ENCODE measurements at places on chromosomes 16 and 17.

- no peak for DNase-seq
These were observed 26.4 kb upstream of the LONP2 start for GRCh38 chr16:48217708-48218107.

- no peak for DNase-seq
These were observed 74.3 kb downstream of the TEX14 start for GRCh38 chr17:58617563-58617962.

- DNase-seq = no peak
These were observed 362.1 kb upstream of the CCL2 start for GRCh38 chr17:33892717-33893591.

DNA sequence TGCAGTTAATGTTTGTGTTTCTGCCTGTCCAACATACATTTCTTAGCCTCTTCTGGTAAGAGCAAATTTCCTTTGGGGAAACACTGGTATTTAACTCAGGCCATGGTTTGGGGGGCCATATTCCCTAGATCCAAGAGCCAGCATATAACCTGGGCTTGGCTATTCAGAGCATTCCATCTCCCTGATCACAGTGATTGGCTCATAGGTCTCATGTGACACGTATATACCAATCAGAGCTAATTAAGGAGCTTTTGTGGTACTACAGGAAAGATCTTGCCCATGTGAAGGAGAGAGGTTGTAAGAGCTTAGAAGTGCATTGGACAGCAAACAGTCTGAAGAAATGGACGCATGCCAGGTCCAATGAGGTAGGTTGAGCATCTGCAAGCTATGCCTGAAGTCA lies 33.4 kb upstream of the GPR139 start:
- DNase-seq = no peak

DNA sequence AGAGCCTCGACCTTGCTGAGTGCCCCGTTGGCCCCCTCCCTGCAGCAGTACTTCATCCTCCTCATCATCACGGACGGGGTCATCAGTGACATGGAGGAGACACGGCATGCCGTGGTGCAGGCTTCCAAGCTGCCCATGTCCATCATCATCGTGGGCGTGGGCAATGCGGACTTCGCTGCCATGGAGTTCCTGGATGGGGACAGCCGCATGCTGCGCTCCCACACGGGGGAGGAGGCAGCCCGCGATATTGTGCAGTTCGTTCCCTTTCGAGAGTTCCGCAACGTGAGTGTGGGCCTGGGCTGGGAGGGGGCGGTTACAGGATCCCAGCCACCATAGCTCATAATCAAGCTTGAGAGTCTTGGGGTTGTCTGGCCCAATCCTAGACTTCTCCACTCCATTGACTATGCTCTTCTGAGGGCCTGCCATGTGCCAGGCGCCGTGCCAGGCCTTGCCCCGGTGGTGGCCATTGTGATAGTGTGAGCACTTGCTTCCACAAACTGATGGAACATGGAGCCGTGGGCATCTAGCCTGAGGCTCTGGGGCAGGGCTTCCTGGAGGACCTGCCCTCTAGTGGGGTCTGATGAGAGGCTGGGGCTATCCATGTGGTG lies 39.7 kb downstream of the PSME3IP1 start:
- DNase-seq = no peak

DNA sequence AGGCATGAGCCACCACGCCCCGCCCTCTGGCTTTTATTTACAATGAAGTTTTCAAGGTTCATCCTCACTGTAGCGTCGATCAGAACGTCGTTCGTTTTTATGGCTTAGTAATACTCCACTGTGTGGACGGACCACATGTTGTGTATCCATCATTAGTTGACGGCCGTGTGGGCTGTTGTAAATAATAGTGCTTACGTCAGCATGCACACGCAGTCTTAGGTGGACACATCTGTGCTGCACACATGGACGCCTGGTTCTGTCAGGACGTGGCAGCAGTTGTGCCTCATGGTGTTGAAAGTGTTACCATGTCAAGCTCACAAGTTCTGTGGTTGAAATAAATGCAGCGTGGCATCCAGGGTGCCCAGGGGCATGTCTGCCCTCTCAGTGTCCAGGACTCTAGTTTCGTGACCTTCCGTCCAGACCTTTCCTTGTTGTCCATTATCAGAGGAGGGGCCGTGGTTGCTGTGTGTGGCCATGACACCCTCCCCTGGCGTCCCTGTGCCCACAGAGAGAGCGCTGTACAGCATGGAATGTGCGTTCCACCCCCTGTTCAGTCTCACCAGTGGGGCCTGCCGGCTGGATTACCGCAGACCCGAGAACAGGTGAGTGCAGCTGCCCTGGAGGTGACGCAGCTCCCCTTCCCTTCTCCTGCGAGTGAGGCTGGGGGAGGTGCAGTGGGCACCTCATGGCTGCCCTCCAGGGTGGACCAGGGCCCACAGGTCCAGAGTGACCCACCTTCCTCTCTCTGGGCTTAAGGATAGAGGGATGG lies 22.3 kb downstream of the TCF25 start:
- no peak for DNase-seq

- no peak for DNase-seq
These were observed 25.4 kb downstream of the TENT4B start for GRCh38 chr16:50178491-50178941.

- no peak for DNase-seq
These were observed 9.6 kb upstream of the RBFOX3 start for GRCh38 chr17:79620207-79621038.

- DNase-seq = no peak
These were observed 21.2 kb downstream of the SAP30BP start for GRCh38 chr17:75688209-75688825.

DNA sequence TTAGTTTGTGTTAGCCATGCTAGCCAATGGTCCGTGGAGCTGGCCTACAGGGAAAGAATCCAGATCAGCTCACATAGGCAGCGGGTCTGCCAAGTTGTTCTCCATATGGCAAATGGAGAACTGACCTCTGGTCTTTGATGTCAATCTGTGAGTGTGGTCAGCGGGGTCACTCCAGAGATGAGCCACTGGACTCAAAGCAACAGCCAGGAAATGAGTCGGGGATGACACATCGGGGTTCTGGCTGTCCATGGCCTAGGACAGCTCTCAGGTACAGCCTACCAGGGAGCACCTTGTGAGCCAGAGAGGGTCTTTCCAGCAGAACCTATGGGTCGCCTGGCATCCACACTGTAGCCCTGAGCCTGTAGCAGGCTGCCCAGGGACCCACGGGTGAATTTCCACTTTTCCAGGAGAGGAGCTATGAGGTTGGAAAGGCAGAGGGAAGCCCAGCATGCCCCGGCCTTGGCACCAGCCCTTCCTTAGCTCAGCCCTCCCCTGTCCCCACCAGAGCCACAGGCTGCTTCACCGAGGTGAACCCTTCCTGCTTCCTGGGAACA lies 203.0 kb upstream of the TNRC6C start:
- no peak for DNase-seq

DNA sequence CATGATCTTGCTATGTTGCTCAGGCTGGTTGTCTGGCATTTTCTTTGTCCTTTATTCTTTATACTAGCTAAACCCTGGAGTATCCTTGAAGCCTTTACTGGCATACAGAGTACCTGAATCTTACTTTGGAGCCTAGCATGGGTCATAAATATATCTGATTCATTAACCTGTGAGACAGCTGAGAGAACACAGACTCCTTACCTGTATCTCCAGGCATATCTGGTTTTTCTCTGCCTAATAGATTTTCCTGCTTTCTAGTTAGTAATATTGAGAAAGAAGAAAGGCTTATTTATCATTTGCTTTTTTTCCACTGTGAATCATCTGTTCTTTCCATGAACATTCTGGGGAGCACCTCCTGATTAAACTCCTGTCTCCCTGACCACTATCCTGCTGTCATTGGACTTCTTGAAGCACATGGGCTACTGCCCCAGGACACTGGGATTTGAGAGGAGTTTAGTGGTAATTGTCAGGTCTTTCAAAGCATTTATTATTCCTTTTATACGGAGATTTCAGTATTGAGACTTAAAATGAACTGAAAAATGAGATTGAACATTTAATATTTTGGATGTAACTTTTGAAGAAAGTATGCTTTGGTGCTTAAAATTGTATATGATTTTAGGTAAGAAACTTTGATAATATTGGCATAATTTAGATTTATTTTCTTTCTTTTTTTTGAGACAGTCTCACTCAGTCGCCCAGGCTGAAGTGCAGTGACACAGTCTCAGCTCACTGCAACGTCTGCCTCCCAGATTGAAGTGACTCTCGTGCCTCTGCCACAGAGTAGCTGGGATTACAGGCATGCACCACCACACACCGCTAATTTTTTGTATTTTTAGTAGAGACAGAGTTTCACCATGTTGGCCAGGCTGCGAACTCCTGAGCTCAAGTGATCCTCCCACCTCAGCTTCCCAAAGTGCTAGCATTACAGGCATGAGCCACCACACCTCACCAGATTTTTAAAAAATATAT lies 8.6 kb downstream of the PDP2 start:
- no peak for DNase-seq

DNA sequence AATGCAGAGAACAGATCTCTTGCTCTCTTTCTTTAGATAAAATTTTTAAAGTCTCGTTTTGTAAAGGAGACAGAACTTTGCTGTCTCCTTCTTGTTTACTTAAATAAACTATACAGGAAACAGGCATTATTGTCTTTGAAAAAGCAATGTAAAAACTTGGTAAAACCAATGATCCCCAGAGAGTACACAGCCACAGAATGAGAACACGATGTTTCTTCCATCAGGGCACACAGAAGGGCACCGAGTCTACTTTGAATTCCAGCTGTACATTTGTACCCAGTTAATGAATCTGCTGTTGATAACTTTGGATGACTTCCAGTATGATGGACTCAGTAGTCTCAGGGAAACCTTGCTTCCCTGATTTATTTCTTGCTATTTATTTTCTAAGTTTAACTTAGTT lies 8.1 kb upstream of the TMEM100 start:
- DNase-seq = no peak

DNA sequence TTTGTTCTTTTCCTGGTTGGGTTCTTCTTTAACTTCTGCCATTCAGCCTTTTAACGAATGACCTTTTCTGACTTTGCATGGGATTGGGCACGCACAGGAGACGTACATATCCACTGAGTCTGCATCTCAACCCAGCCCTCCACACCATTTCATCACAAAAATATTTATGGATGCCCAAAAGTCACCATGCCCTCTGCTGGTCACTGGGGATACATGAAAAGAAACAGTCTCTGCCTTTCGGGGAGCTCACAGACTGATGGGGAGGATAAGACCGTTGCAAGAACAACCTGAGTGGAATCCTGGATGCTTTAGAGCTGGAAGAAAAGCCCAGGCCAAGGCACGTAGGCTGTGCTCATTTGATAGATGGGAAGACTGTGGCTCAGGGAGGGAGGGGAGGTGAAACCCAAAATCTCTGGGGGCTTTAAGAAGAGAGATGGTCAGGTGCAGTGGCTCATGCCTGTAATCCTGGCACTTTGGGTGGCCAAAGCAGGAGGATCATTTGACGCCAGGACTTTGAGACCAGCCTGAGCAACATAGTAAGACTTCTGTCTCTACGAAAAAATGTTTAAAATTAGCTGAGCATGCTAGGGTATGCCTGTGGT lies 7.9 kb upstream of the MT2A start:
- peak; percentile 55 for DNase-seq

GRCh38 chr17:72381597-72382397 lies 261.0 kb downstream of the SOX9 start:
- DNase-seq = no peak

GRCh38 chr16:4556112-4556511 lies at the start of gene C16orf96:
TSS of gene C16orf96 (plus strand) at chr16:4556340. CDS start at chr16:4556490, 150 bp downstream.
- DNase-seq = no peak

DNA sequence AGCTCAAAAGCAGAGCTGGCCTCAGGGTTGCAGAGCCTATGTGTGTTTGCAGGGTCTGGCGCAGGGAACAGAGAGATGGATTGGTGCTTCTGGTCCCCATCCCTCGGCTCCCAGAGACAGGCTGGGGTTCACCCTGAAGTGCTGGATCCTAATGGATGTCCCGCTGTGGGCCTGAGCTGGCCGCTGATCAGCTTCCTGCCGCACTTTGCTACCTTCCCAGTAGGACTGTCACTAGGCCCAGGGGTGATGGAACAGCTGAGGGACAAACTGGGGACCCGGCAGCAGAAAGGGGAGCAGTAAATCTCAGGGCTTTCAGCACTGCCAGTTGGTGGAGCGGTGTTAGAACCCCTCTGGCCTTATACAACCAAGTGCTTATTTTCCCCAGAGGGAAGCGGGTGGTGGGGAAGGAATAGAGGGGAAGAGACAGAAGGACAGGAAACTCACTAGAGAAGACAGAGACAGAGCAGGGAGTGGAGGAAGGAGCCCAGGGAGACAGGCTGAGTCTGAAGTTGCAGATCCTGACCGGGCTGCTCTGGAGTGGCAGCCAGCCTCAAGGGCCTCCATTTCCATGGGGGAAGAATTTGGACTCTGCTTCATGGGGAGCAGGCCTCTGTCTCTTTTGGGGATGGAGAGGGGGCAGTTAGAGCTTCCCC lies 78.6 kb downstream of the MRM1 start:
- no peak for DNase-seq

GRCh38 chr16:89094252-89094879 lies 714 bp downstream of the ACSF3 start:
- peak; percentile 9 for DNase-seq

GRCh38 chr17:80065478-80066170 lies 29.2 kb downstream of the CCDC40 start:
- no peak for DNase-seq

DNA sequence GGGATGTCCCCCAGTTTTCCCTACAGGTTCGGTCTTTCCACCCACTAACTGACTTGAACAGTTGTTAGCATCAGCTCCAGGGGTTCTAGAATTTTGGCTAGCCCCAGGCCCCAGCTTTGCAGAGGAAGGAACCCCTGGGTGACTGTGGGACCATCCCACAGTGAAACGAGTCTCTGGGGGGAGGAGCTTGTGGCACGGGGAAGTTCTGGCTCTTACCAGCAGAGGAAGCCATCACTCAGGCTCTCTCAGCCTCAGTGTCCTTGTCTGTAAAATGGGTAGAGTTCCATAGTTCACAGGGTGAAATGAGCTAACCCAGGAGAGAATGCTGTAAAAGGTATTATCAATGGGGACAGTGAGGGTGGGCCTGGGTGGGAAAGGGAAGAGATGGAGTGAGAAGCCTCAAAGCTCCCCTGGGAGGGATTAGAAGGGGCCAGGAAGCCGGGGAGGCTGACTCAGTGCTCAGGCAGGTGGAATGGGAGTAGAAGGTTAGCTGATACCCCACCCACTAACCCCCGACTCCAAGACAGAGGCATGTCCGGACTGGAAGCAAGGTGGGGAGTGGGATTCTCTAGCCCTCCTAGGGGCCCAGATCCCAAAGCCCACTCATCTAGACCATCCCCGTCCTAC lies 30.9 kb upstream of the CDC42EP4 start:
- no peak for DNase-seq

DNA sequence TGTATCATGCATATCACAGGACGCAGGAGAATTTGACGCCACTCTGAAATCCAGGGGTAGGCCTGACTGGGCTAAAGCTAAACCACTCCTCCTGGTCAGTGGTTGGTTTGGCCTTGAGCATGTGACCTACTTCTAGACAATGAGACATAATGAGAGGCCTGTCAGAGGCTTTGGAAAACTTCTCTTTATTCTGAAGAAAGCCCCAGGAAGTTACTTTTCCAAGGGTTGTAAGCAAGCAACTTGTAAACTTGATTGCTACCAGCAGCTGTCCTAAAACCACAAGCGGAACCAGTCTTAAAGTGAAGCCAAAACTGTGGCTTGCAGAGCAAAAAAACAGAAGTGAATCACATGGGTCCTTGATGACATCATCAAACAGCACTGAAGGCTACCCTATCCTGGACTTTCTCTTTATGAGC lies 138.2 kb upstream of the COX10 start:
- peak; percentile 62 for DNase-seq

Measured in fibroblast of lung (primary cell).